ENCODE measurements at places on chromosomes 11 and 22.

- DNase-seq: no peak
Observed at GRCh38 chr11:67452141-67452952, at the start of gene GPR152. TSS of gene GPR152 (minus strand) at chr11:67452729. CDS start at chr11:67452724, 5 bp downstream.

DNA sequence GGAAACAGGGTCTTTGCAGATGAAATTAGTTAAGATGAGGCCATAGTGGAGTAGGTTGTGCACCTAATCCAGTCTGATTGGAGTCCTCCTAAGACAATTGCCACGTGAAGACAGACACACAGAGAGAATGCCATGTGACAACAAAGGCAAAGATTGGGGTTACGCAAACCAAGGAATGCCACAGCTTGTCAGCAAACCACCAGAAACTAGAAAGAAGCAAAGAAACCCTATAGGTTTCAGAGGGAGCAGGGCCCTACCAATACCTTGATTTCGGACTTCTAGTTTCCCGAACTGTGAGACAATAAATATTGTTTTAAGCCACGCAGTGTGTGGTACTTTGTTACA, 8.2 kb upstream of the LAYN start:
- DNase-seq: no peak

DNA sequence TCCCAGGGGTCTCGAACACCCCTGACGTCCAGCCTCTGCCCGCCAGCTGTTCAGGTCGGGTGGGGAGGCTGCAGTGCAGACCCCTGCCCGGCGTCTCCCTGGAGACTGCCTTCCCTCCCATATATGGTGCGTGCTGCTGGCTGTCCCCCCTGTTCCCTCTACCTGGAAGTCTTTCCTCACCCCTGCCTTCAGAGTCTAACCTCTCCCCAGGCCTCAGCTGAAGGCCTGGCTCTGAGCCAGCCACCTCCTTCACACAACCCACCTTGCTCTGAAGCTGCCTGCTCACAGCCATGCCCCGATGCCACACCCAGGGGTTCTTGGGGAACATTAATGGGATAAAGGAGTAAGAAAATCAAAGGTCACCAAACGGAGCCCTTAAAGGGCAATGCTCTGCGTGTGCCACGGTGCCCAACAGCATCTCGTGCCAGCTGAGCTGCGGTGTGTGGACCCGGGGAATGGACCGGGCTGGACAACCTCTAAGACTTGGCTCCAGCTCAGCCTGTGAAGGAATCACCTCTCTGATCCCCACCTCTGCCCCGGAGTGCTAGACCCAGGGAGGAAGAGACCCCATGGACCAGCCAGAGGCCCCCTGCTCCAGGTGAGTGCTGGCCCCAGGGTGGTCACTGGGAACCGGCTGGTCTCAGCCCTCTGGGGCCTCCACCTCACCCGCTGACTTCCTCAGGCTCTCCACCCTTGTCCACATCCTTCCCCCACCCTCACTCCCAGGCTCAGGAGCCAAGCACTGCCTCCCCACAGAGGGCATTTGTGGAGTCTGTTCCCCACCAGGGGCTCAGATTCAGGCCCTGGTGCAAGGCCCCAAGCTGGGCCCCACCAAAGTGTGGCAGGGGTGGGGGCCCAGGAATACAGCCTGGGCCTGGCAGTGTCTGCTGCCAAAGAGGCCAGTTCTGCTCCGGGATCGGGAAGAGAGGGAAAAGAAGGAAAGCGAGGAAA, at the start of gene NLRP6:
TSS of gene NLRP6 (plus strand) at position 407 of the 951 bp plus-strand sequence. CDS start at position 570, 163 bp downstream.
- no peak for DNase-seq

- no peak for DNase-seq
Observed at GRCh38 chr11:104728927-104729326, 169.3 kb downstream of the CASP12 start.

GRCh38 chr11:77410076-77410827, 63.6 kb downstream of the PAK1 start:
- no peak for DNase-seq

DNA sequence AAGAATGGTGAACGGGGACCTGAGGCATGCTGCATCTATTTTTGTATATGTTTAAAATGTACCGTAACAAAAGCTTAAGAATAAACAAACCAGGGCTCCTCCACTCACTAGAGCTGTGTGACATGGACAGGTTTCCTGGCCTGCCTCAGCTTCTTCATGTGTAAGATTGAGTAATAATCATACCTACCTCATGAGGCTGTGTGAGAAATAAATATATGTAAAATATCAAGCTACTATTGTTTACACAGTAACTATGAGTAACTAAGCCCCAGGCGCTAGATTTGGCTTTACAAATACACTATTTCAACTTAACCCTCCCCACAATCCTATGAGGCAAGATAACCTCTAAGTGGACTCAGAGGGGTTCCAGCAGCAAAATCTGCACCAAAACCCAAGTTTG, 66.4 kb downstream of the SMCO4 start:
- DNase-seq: no peak

- DNase-seq: no peak
Observed at GRCh38 chr11:2309251-2310072, 7.6 kb downstream of the TSPAN32 start.

GRCh38 chr11:8584511-8584910, 9.5 kb downstream of the STK33 start:
- no peak for DNase-seq

- DNase-seq: no peak
Observed at GRCh38 chr22:29541845-29542244, 11.7 kb downstream of the THOC5 start.

GRCh38 chr11:6992026-6992425, 28.1 kb downstream of the ZNF214 start:
- DNase-seq: peak; percentile 61

DNA sequence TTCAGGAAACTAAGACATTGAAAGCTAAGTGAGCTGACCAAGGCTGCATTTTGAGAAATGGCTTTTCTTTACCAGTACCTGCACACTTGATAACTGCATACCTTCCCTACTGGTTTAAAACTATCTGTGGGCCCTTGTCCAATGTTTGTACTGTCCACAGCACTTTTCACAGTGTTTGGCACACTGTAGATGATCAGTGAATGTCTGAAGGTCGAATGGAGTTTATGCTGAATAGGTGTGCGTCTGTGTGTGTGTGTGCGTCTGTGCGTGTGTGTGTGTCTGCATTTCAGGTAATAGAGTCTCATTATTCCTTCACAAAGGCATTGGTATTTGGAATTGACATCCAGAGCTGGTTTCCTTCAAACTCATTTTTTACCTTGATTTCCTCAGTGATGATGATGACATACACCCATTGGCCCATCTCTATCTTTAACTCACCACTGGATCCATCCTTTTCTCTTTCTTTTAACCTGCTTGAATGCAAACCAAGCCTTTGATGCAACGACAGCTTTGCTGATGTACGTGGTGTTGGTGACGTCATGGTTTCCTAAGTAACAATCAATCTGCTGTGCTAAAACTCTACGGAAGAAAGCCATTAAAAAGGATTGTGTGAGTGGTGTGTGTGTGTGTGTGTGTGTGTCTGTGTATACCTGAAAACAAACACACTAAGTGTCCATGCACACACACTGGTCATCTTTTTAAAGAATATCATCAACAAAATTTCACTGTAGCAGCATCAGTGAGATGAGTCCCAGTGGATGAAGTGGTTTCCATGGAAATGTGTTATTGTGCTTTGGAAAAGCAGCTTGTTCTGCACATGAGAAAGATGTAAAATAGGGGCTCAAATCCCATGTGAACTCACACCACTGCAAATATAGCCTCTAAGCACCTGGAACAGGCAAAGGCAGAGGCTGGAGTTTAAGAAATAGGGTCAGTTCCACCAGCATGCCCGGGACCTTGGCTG, 490.2 kb upstream of the B3GAT1 start:
- no peak for DNase-seq

GRCh38 chr22:37328017-37328416, 45.7 kb downstream of the CYTH4 start:
- peak; percentile 87 for DNase-seq
